ENCODE measurements at places on chromosomes 5 and 9.

- peak; percentile 2 for DNase-seq
Measured at GRCh38 chr5:6818594-6819511, 105.6 kb downstream of the TENT4A start.

DNA sequence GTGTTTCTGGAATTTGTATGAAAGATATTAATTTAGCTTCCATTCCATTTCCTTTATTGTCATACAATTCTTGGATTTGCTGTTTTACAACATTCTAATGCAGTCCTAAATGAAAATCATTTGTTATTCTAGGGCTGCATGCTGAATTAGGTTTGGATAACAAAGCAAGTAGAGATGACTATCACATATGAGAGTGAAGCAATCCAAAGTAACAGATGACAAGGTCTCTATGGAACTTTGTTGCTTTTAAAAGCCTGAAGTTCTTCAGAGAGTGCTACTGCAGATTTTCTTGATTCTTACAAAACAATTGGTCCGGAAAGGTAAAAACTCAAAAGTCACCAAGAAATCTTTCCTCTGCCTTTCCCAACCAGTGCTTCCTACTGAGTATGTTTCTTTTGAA is 56.9 kb upstream of the VCAN start:
- peak; percentile 2 for DNase-seq

DNA sequence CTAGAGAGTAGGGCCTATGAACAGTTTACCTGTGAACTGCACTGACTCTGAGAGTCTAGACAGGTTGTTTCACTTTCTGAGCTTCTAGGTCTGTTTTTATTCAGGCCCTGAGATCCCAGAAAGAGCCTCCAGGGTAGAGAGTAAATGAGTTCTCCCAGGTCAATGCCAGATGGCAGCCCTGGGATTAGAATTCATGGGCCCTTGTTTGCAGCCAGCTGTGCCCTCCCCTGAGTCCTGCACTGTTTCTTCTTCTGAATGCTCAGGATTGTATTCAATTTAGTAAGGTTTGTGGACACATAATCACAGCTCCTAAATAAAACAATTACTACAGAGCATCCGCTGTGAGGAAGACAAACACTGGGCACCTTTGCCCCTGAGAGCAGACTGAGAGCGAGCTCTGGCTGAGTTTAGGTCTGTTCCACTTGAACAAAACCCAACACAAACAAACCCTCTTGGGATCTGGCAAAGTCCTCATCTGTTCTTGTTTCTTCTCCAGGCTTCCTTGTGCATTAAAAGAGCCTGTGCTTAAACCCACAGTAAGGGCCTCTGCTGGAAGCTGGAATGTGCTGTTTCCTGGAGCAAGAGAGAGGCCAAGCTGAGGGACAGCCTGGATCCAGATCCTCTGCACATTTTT is 29.9 kb downstream of the FAM219A start:
- DNase-seq, result no peak

DNA sequence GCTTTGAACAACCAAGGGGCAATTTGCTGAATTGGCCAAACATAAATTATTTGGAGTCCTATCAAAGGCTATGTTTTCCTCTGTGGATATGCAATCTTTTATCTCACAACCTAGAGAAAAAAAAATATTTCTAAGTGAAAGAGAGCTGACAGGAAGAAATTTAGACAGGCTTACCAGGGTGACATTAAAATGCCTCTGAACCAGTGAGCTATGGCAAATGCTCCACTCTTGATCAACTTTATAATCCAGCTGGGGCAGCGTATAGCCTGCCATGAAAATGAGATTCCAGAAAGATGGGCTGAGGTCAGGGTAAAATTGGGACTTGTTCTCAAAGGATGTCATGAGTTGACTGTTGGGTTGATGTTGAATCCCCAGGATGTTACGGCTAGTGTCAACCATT is 399.3 kb upstream of the TRPC7 start:
- DNase-seq, result no peak

GRCh38 chr5:125232779-125233230 is 486.4 kb upstream of the ZNF608 start:
- DNase-seq, result peak; percentile 4

- peak; percentile 1 for DNase-seq
Measured at GRCh38 chr9:118023644-118024043, 319.4 kb downstream of the TLR4 start.

- no peak for DNase-seq
Measured at GRCh38 chr5:181008136-181008535, 19.5 kb downstream of the BTNL3 start.

DNA sequence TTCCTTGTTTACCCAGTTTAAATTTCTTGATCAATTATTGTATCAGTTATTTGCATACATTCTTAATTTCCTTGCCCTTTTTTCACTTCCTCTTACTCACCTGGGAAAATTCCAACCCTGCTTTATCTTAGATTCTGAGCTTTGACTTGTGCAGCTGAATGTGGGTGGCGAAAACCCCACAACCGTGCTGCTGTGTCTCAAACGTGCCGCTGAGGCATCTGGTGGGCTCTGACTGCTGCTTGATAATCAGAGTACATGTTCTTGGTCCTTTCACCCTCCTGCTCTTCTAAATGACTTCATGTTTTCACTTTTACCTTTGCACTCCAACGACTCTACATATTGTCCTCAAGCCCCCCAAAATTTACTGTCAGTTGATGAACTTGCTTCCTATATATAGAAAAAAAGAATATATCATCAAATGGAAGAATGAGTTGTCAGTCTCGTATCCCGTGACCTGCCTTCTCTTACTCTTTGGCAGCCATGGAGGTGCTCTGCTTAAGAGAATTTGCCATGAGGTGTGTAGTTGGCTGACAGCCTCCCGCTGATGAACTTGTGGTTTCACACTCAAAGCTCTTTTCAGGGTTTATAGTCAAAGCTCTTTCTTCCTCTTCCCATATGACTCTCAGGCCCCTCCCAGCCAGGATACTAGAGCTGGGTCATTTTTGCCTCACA is 14.0 kb upstream of the JAK2 start:
- DNase-seq, result no peak

DNA sequence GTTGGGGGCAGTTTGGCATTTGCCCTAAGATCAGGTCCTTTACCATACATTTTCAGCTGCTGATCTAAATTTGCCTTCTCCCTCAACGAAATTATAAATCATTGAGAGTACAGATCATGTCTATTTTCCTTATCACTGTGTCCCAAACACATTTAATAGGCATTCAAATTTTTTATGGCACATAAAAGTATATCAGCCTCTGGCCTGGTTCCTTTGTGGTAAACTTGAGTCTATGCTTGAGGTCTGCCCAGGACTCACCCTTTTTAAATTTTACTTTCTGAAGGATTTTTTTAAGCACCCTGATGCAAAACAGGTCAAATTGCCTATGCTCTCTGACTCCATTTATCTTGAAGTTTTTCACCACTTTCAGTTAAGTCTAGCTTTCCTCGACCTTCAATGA is 163.6 kb upstream of the GRIN3A start:
- no peak for DNase-seq

DNA sequence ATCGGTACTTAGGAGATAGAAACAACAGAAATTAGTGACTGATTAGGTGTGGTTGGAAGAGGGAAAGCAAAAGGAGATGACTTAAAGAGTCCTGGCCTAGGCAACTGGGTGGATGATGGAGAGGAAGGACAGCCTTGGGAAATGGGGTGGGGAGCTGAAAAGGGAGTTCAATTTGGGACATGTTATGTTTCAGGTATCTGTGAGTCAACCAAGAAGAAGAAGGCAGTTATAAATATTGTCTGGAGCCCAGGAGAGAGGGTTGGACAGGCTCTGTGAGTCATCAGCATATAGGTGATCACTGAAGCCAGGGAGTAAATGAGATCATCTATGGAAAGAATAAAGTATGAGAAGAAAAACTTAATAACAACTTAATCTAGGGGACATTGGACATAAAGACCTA is 357.7 kb downstream of the NPR3 start:
- DNase-seq, result peak; percentile 97

GRCh38 chr9:133148199-133149129 is 15.2 kb downstream of the GBGT1 start:
- peak; percentile 70 for DNase-seq

- no peak for DNase-seq
Measured at GRCh38 chr9:122042056-122042455, 51.1 kb downstream of the TTLL11 start.

DNA sequence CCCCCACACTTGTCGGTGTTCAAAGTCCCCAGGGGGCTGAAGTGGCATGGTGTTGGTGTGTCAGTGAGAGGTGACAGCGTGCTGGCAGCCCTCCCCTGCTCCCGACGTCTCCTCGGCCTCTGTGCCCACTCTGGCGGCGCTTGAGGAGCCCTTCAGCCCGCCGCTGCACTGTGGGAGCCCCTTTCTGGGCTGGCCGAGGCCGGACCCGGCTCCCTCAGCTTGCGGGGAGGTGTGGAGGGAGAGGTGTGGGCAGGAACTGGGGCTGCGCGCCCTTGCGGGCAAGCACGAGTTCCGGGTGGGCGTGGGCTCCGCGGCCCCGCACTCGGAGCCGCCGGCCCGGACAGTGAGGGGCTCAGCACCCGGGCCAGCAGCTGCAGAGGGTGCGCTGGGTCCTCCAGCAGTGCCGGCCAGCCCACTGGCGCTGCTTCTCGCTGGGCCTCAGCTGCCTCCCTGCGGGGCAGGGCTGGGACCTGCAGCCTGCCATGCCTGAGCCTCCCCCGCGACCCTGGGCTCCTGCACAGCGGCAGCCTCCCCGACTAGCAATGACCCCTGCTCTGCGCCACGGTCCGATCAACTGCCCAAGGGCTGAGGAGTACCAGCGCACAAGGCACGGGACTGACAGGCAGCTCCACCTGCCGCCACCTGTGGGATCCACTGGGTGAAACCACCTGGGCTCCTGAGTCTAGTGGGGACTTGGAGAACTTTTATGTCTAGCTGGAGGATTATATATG is 224.1 kb upstream of the RIOK2 start:
- no peak for DNase-seq

- DNase-seq, result no peak
Measured at GRCh38 chr5:151195622-151196021, 28.3 kb downstream of the CCDC69 start.

DNA sequence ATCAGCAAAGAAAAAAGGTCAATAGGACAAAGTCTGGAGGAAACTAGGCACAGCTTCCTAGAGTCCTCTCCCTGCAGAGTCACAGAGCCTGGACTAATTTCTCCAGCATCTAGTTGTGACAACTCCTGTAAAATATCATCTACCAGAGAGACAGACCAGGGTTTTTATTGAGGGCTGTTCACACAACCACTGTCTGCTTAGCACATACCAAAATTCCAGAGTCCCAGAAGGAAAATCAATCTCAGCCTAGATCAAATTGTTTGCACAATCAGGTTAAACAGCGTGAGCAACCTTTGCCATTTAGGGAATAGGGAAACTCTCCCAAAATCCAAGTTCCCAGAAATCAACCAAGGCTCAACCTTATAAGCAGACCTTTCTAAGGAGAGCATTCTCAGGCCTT is 190.3 kb downstream of the SYK start:
- DNase-seq, result no peak

DNA sequence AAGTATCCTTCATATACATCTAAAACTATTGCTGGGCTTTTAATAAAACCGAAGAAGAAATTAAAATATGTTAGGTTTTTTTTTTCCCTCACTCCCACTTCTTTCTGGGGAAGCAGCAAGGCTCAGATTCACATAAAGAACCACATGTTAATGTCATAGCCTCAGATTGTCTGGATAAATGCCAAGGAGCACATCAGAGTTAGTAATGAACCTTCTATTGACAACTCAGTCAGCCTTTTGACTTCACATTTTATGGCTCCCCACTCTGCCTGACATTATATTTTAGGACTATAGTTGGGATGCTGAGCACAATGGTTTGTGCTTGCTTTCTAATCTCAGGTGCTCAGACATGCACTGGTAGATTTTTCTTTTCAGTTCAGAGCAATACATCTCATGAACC is 21.8 kb downstream of the DMAC1 start:
- peak; percentile 31 for DNase-seq

- DNase-seq, result no peak
Measured at GRCh38 chr5:141199359-141200235, at the start of gene PCDHB11. TSS of gene PCDHB11 (plus strand) at chr5:141199627. CDS start at chr5:141199775, 148 bp downstream.

DNA sequence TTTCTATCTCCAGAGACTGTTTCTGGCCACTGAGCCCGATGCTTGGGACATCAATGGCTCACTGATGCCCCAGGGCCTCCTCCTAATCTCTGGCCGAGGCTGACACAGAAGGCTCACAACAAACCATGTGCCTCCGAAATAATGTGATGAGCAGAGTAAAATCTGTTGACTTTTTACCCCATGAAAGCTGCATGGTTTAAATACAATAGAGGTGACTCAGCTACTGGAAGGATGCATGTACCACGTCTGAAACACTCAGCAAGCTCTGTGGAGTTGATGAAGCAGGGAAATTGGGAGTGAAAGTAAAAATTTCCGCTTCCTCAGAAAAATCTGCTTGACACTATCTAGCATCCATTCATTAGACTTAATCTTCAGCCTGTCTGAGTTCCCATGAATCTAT is 111.1 kb upstream of the EQTN start:
- peak; percentile 62 for DNase-seq

DNA sequence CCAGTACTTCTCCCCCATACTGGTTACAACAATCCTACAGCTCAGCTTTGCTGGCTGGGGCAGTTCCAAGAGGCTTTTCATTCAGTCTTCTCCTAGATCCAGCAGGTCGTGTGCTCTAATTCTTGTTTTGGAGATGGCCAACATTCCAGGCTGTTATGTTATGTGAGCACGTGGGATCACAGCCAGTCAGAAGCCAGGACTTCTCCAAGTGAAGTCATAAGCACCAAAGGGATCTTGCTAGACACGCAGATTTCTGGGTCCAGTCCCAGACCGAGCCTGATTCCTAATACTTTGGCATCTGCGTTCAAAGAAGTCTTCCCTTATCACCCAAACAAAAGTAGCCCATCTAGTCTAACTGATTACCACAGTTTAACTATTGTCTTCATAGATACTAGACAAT is 1.4 kb upstream of the LARP1 start:
- DNase-seq, result peak; percentile 61

GRCh38 chr9:105245029-105245890 is 809 bp downstream of the SLC44A1 start:
- peak; percentile 74 for DNase-seq

DNA sequence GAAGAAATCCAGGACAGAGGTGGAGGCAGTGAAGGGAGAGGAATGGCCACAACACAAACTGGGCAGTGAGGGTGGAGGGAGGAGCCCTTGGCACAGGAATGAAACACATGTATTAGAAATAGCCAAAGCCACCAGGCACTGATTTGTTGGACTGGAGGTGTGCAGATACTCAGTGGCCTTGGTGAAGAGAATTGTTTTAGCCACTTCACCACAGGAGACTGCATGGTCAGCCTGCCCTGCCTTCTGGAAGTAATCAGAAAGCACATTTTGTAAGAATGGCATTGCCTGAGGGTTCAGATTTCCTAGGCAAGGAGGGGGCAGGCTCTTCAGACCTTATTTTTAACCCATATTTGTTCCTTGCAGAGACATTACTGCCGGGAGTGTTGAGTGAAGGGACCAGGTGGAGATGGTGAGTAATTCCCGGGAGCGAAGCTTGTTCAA is 2.2 kb downstream of the SGCD start:
- no peak for DNase-seq

- no peak for DNase-seq
Measured at GRCh38 chr5:80703747-80704146, 49.0 kb upstream of the DHFR start.
